ENCODE measurements at places on chromosomes 6 and 20. TPM values are rescaled to one million over a fixed set of nuclear protein-coding genes. Genes with fewer than 3 reads are reported as not detected.

DNA sequence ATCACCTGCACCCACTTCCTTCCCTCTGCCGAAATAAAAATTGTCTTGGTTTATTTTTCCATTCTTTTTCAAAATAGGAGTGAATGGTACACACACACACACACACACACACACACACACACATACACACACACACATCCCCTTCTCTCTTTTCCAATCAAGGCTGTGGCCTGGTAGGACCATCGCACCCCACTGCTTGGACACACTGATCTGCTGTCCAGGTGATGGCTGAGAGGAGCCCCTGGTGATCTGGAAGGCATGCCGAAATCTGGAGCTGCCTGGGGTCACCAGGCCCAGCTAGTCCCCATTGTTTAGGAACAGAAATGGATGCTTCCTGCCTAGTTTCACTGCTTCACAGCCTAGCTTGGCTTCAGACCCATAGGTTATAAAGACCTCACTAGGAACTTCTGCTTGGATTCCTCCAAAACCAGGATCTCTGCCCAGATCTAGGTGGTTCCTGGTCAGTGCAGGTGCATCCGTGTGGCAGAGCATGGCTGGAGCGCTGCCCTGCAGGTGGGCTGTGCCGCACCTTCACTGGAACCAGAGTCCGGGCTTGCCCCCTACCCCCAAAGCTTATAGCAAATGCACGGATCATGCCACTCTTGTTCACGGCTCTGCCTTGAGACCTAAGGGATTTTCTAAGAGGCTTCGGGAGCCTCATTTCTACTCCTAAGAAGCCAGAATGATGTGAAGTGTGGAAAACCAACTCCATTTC, 42.9 kb upstream of the DACT2 start:
- H3K4me3 ChIP-seq, result no peak overlapping the region
- DNase-seq, result no peak
- no peak overlapping the region for H3K27ac ChIP-seq
- no peaks in the 10 kb centered on the region for H3K4me1 ChIP-seq
- no peaks in the 10 kb centered on the region for H3K27me3 ChIP-seq
- no peaks in the 10 kb centered on the region for H3K36me3 ChIP-seq

GRCh38 chr20:325045-325888, at the start of gene SOX12:
TSS of gene SOX12 (plus strand) at chr20:325552. CDS start at chr20:325925, 373 bp downstream.
- peak; percentile 98 for DNase-seq
- no peaks in the 10 kb centered on the region for H3K27me3 ChIP-seq

GRCh38 chr6:76072562-76072961, at the start of gene IMPG1:
TSS of gene IMPG1 (minus strand) at chr6:76072662. CDS start at chr6:76072488, 174 bp downstream.
- H3K4me3 ChIP-seq, result no peak within 1 kb of the TSS
- H3K4me1 ChIP-seq, result no peaks in the 10 kb centered on the region
- DNase-seq, result no peak
- H3K27ac ChIP-seq, result no peak within 1 kb of the TSS
- no peaks in the 10 kb centered on the region for H3K27me3 ChIP-seq
- no peaks in the 10 kb centered on the region for H3K36me3 ChIP-seq

DNA sequence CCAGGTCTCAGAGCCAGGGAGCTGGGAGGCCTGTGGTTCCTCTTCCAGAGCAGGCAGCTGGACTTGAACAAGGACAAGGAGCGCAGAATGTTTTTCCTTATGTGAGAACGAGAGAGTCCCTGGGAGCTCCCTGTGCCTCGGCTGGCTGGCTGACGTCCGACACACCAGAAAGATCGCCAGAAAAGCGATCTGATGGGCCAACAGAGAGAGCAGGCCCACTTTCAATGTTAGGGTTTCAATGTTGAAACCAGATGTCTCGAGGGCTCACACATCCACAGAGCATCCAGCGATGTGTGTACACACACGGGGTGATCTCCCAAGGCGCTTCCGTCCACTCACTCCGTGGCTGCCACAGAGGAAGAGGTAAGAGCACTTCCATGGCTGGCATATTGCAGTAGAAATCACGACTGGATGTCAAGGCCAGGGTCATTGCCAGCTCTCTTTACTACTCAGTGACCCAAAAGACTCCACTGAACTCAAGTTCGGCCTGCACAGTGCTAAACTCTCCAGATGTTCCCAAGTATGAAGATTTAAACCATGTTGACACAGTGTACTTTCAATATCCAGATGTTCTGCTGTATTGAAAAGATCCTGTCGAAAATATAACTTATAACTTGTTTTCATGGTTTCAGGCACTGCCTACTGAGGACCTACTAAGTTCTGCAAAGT, 70.8 kb upstream of the FOXC1 start:
- H3K27ac ChIP-seq, result no peak overlapping the region
- no peak overlapping the region for H3K4me3 ChIP-seq
- DNase-seq, result no peak
- no peaks in the 10 kb centered on the region for H3K36me3 ChIP-seq
- H3K27me3 ChIP-seq, result no peaks in the 10 kb centered on the region

DNA sequence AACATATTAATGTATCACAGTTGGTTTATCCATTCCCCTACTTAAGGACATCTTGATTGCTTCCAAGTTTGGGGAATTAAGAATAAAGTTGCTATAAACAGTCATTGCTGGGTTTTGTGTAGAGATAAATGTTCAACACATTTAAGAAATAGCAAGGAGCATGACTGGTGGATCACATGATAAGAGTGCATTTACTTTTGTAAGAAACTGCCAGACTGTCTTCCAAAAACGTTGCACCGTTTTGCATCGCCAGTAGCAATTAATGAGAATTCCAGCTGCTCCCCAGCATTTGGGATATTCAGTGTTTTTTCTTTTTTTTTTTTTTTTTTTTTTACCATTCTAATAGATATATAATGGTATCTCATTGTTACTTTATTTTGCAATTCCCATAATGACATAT, 695.7 kb upstream of the GJE1 start:
- H3K36me3 ChIP-seq, result no peaks in the 10 kb centered on the region
- H3K4me1 ChIP-seq, result no peaks in the 10 kb centered on the region
- DNase-seq, result no peak
- no peaks in the 10 kb centered on the region for H3K27me3 ChIP-seq
- H3K4me3 ChIP-seq, result no peak overlapping the region

DNA sequence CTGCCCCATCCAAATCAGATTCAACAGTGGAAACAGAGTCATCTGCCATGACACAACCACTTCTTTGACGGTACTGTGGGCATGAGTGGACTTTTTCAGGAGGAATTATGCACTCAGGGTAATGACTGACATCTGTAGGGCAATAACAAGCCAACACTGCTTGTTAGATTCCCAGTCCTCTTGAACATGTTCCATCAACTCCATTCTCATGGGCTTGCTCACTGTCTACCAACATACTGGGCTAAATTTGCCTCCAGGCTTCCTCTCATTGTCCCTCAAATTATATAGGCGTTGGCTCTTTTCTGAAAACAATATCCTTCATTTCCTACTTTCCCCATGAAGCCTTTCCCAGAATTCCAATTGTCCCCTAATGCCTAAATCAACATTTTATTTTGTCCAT, 43.1 kb downstream of the ANKEF1 start:
- no peak overlapping the region for H3K4me3 ChIP-seq
- H3K27me3 ChIP-seq, result no peaks in the 10 kb centered on the region
- no peaks in the 10 kb centered on the region for H3K36me3 ChIP-seq
- H3K27ac ChIP-seq, result no peak overlapping the region

- peak overlapping the region; percentile 47 for H3K27ac ChIP-seq
- no peak overlapping the region for H3K4me3 ChIP-seq
- no peaks in the 10 kb centered on the region for H3K36me3 ChIP-seq
Observed at GRCh38 chr6:139369568-139370282, 4.7 kb downstream of the CITED2 start.

GRCh38 chr6:27897580-27898206, 14.5 kb downstream of the OR2B2 start:
- peaks cover 9% of the 10 kb centered on the region for H3K4me1 ChIP-seq
- no peaks in the 10 kb centered on the region for H3K27me3 ChIP-seq
- no peak overlapping the region for H3K4me3 ChIP-seq
- DNase-seq, result no peak
- no peaks in the 10 kb centered on the region for H3K36me3 ChIP-seq
- H3K27ac ChIP-seq, result no peak overlapping the region

- H3K4me3 ChIP-seq, result no peak overlapping the region
- no peak overlapping the region for H3K27ac ChIP-seq
- H3K4me1 ChIP-seq, result peaks cover 16% of the 10 kb centered on the region
- peak; percentile 4 for DNase-seq
- H3K27me3 ChIP-seq, result no peaks in the 10 kb centered on the region
- no peaks in the 10 kb centered on the region for H3K36me3 ChIP-seq
Observed at GRCh38 chr6:169859978-169860703, 108.7 kb downstream of the ERMARD start.

DNA sequence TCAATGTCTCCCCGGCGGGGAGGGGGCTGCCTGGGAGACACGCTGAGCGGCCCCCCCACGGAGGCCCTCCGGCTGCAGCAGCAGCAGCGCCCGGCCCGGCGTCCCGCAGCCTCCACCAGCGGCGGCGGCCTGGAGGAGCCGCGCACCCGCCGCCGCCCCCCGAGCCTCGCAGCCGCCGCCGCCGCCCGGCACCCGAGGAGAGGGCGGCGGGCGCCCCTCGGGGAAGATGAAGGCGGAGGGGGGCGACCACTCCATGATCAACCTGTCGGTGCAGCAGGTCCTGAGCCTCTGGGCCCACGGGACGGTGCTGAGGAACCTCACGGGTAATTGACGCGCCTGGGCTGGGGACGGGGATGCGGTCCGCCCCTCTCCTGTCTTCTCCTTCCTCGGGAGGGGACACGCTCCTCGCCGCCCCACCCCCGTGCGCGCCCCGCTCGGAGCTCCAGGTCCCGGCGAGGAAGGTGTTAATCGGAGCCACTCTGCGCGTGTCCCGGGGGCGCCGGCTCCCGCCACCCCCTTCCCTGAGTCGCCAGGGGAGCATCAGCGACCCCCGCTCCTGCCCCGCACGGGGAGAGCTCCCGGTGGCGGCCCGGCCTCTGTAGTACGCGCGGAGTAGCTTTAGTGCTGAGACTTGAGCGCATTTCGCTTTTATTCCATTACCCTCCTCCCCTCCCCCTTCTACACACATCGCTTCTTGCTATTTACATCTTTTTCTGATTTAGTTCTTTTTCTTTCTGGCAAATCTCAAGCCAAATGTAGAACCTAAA, 686 bp downstream of the TMEM170B start:
- H3K4me3 ChIP-seq, result peak overlapping the region; percentile 74
- peak overlapping the region; percentile 51 for H3K27ac ChIP-seq
- no peaks in the 10 kb centered on the region for H3K4me1 ChIP-seq
- no peaks in the 10 kb centered on the region for H3K27me3 ChIP-seq
- DNase-seq, result peak; percentile 62

- no peaks in the 10 kb centered on the region for H3K36me3 ChIP-seq
- H3K27ac ChIP-seq, result no peak overlapping the region
- peaks cover 11% of the 10 kb centered on the region for H3K4me1 ChIP-seq
- no peak for DNase-seq
- H3K27me3 ChIP-seq, result no peaks in the 10 kb centered on the region
- no peak overlapping the region for H3K4me3 ChIP-seq
Observed at GRCh38 chr6:33853736-33854135, 49.9 kb upstream of the MLN start.

DNA sequence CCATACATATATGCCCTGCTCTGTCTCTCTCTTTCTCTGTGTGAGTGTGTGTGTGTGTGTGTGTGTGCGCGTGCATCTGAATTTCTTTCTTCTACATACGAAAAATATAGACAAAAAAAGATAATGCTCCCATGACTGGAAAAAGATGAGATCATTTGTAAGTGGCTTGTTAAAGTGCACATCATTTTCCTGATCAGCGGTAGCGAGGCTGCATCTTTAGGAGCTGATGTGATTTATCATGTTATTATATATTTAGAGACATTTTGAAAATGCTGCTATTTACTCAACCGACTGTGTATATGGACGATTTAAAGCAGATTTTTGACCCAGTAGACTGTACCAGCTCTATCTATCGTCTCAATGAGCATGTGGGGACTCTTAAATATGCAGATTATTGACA, 265.3 kb downstream of the TSHZ2 start:
- no peaks in the 10 kb centered on the region for H3K36me3 ChIP-seq
- H3K4me3 ChIP-seq, result no peak overlapping the region
- no peak overlapping the region for H3K27ac ChIP-seq
- H3K4me1 ChIP-seq, result no peaks in the 10 kb centered on the region
- H3K27me3 ChIP-seq, result no peaks in the 10 kb centered on the region
- no peak for DNase-seq

DNA sequence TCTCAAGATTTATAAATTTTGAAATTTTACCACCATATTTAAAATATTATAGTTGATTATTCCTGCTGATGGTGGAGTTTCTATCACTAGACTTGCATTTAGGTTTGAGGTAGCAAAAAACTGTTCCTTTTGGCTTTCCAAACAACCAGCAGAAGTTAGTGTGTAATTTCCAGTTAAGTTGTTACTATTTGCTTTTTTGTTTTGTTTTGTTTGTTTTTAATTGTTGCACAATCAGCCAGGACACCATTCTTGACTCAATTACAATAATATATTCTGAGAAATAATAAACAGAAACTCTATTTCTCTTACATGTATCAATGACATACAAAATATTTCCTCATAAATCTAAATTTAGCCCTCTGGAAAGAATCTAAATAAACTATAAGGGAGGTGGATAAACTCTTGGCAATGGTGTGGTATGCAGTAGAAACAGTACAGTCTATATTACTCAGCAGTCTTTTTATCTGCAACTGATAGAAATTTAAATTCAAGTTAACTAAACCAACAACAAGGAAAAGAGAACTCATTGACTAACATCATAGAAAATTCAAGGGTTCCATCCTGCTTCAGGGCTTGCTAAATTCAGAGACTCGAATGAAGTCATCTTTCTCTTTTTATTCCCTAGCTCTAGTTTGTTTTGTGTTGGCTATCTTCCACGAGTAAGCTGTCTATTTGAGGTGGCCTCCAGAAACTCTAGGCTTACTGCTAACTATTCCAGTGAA, 19.4 kb upstream of the COL19A1 start:
- no peaks in the 10 kb centered on the region for H3K27me3 ChIP-seq
- no peak overlapping the region for H3K27ac ChIP-seq
- H3K36me3 ChIP-seq, result no peaks in the 10 kb centered on the region
- H3K4me3 ChIP-seq, result no peak overlapping the region
- DNase-seq, result no peak

GRCh38 chr6:128657181-128657580, 136.8 kb upstream of the PTPRK start:
- no peaks in the 10 kb centered on the region for H3K27me3 ChIP-seq
- H3K4me3 ChIP-seq, result no peak overlapping the region
- DNase-seq, result no peak
- H3K27ac ChIP-seq, result no peak overlapping the region

The FAM184A gene
- polyA plus RNA-seq, result 9.0 TPM

The PRR18 gene
- not detected for polyA plus RNA-seq

The C6orf136 gene
- polyA plus RNA-seq, result 45.6 TPM

The PAK5 gene
- polyA plus RNA-seq, result 0.22 TPM

The SIRPD gene
- not detected for polyA plus RNA-seq

The EYS gene
- polyA plus RNA-seq, result not detected

The GLP1R gene
- 0.13 TPM for polyA plus RNA-seq

The MANEA gene
- 5.4 TPM for polyA plus RNA-seq

The THBD gene
- 9.7 TPM for polyA plus RNA-seq

The TEAD3 gene
- polyA plus RNA-seq, result 11.3 TPM

The DNPH1 gene
- 373 TPM for polyA plus RNA-seq

The LHFPL5 gene
- polyA plus RNA-seq, result not detected

Data from kidney (tissue), 22 donors.